ENCODE measurements at places on chromosomes 6 and 20.

DNA sequence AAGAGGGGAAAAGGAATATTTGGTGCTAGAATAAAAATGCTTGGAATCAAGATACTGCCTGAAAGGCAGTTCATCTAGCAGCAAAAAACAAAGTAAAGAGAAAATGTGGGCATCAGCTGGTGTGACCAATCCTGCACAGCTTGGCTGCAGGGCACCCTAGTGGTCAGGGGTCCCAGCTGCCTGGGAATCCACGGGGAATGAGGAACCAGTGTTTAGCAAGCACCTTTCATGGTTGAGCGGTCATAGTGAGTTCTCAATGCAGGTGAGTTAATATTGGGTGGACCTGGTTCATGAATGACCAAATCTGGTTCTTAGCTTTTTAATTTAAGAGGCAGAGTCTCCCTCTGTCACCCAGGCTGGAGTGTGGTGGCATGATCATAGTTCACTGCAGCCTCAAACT is 53.3 kb downstream of the CAP2 start:
- DNase-seq: no peak

DNA sequence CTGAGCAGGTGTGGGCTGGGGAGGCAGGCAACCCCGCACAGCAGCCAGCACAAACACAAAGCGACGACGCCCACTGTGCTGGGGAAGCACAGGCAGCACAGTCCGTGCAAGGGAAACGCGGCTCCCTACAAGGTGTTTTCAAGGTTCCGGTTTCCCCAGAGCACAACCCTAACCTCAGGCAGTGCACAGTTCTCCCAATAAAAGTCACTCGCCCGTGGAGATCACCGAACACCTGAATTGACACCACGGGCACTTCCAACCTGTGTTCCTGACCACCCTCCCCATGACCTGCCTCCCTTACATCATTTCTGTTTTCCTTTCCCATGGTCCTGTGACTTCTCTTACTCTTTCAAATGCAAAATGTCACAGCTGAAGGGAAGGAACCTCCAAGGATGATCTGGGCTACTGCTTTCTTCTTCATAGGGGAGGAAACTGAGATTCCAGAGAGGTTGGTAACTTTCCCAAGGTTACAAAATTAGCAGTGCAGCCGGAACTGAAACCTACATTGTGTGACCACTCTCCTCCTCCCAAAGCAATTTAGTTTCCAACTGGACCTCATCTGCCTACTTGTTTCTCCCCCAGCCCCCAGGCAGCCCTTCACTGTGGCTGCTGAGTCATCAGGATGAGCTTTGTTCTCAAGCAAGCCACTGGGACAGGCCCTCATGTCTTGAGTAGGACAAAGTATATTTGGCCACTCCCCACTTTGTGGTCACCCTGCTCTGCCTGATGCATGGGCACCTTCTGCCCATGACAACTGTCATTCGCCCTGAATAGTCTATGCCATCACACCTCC is 125.3 kb downstream of the ATXN1 start:
- no peak for DNase-seq

- no peak for DNase-seq
Observed at GRCh38 chr20:48776306-48776705, 51.5 kb downstream of the PREX1 start.

DNA sequence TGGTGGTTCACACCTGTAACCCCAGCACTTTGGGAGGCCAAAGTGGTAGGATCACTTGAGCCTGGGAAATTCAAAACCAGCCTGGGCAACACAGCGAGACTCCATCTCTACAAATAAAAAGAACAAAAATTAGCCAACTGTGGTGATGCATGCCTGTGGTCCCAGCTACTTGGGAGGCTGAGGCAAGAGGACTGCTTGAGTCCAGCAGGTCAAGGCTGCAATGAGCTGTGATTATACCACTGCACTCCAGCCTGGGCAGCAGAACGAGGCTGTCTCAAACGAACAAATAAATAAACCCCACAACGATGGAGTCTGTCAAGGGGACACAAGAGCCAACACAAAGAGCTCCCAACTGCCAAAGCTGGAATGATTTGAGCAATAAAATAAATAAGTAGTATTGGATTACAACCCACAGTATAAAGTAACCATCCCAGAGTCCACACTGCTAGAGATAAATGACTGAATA is 13.5 kb downstream of the ZMYND8 start:
- no peak for DNase-seq

GRCh38 chr6:122995921-122996793 is at the start of gene CLVS2:
CLVS2 (plus strand) TSS chr6:122996235; CDS start chr6:122997778, 1,543 bp downstream.
- no peak for DNase-seq

DNA sequence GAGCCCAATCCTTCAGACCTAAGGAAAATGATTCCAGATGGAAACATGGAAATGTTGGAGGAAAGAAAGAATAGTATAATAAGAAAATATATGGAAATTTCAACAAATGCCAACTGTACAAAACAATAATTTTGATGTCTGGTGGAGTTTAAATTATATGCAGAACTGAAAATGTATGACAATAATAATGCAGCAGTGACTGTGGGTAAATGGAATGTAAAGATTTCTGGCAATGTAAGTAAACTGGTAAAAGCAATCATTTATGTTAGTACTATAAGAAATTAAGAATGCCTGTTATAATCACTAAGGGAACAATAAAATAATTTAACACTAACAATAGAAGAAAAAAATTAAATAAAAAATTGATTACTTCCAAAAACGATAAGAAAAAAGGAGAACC is 89.0 kb downstream of the EDN1 start:
- no peak for DNase-seq

GRCh38 chr20:40521962-40522361 is 167.1 kb downstream of the MAFB start:
- DNase-seq: no peak
